ENCODE measurements at places on chromosomes 6 and 20.

DNA sequence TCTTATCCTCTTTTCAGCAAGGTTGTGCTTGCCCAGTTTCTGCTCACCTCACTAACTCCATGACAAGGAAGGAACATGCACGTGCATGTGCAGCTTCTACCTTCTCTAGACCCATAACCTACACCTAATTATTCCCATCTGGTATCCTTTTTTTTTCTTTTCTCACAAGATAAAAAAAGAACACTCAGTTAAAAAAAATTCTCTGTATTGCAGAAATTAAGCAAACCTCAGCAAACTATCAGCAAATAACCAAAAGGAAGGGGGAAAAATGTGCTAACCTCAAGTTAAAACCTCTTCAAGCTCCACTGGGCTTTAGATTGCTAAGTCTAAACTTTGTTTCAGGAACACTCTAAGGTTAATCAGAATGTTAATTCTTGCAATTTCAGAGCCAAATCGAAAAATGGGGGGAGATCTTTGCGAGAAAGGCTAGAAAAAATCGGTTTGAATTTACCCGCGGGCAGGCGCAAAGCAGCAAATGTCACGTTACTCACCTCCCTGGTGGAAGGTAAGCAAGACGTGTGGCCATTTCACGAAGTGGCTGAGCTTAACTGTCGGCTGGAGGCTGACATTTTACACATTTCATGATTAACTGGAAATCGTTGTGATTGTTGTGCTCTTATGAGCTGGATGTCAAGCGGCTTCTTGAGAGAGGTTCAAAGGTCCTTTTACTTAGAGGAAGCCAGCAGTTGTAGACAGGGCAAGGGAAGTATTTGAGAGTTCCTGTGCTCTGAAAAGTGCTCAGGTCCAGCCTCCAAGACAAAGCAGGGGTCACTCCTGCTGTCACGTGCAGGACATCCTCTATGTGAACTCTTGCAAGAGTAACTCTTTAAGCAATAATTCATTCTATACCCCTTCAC lies 19.1 kb downstream of the TFAP2B start:
- DNase-seq: no peak

DNA sequence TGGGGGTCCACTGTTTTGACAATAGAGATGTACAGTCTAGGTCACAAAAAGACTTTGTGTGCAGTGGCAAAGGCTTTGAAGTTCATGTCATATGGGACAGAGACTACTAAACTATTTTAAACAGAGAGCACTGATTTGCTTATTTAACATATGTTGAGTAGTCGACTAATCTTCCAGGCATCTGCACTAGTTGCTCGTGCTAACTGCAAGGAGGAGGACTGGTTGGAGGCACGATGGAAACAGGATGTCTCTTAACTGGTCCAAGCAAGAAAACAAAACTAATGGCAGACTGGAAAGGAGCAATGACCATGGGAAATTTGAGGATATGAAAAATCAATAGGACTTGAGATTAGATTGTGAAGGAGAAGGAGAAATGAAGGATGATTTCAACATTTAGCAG lies 28.5 kb upstream of the ERVFRD-1 start:
- DNase-seq: peak; percentile 72

GRCh38 chr6:43758617-43759050 lies 11.4 kb upstream of the VEGFA start:
- DNase-seq: no peak

GRCh38 chr20:44532259-44532980 lies 10.6 kb upstream of the SERINC3 start:
- DNase-seq: no peak

DNA sequence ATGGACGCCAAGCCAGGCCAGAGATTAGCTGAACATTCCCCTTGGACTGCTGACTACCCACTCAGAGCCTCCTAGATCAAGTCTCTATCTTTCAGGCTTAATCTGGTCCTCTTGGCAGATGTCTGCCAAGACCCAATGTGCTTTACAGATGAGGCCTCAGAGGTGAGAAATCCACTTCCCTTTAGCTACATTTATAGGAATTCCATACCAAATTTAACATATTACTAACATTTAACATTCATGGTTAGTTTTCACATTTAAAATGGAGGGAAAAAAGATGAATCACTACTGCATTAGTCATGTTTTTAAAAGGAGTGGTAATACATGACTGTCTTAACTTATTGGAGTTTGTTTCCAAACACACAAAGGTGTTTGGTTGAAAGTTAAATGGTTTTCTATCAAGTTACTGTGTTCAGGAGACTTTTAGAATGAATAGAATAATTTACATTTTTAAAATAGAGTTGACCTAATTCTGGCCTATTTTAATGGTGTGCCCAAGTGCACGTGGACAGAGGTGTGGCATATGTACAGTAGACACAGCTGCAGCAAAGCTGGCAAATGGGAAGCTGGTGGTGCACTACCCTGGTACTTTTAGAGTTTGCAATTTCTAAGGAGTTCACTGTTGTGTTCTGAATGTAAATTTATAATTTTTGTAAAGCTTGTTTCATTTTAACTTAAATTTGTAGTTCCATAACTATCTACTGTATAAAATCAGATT lies 41.9 kb upstream of the CALHM6 start:
- peak; percentile 60 for DNase-seq

- no peak for DNase-seq
These were observed 402.0 kb upstream of the SLC35B3 start for GRCh38 chr6:8837343-8837742.
